Activated naive CD8-positive, alpha-beta T cell treated with anti-CD3 and anti-CD28 coated beads for 36 hours (primary cell): ENCODE measurements at places on chromosomes 6 and 20. TPM values are rescaled to one million over a fixed set of nuclear protein-coding genes. Genes with fewer than 3 reads are reported as not detected.
A peak's percentile ranks its signal among the peaks of the same experiment; 100 is the strongest.

- H3K27ac ChIP-seq, result no peak overlapping the region
- DNase-seq, result no peak
- no peak overlapping the region for H3K4me3 ChIP-seq
- H3K27me3 ChIP-seq, result no peaks in the 10 kb centered on the region
- no peaks in the 10 kb centered on the region for H3K4me1 ChIP-seq
These were observed 262.6 kb upstream of the CDYL start for GRCh38 chr6:4513561-4513960.

GRCh38 chr6:137964876-137965275, 97.8 kb downstream of the TNFAIP3 start:
- DNase-seq, result no peak
- peaks cover 28% of the 10 kb centered on the region for H3K4me1 ChIP-seq
- no peaks in the 10 kb centered on the region for H3K27me3 ChIP-seq
- no peak overlapping the region for H3K27ac ChIP-seq
- peaks cover 16% of the 10 kb centered on the region for H3K36me3 ChIP-seq
- H3K4me3 ChIP-seq, result no peak overlapping the region

- H3K36me3 ChIP-seq, result peaks cover 57% of the 10 kb centered on the region
- no peak overlapping the region for H3K27ac ChIP-seq
- no peaks in the 10 kb centered on the region for H3K27me3 ChIP-seq
- no peak for DNase-seq
- peaks cover 12% of the 10 kb centered on the region for H3K4me1 ChIP-seq
These were observed 5.8 kb upstream of the MCM9 start for GRCh38 chr6:118940770-118941169.

Gene NNAT
- 0.23 TPM for total RNA-seq

DNA sequence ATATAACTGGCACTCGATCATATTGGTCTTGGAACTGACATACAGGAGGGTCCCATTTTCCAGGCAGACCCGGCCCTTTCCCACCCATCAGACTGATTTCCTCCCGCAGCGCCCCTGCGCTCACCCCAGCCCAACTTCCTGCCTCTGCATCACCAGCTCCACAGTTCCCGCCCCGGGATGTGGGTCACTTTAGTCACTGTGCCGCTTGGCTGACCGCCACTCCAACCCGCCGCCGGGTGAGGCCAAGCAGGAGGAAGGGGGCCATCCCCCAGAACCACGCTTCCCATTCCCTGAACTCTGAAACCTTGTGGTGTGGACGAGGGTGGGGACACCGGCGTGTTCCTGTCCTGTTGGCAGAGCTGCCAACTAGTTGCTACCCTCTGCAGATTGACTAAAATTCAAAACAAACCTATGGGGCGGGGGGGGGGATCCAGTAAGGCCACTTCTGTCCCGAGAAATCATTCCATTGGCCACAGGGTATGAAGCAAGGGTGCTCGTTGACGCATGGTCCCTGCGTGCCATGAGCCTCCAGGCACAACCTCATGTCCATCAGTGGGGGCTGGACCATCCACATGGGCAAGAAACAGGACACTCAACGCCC, 12.3 kb downstream of the TGM2 start:
- H3K27ac ChIP-seq, result peak overlapping the region; percentile 11
- peaks cover 13% of the 10 kb centered on the region for H3K4me1 ChIP-seq
- DNase-seq, result peak; percentile 27
- peaks cover 19% of the 10 kb centered on the region for H3K27me3 ChIP-seq
- peak overlapping the region; percentile 38 for H3K4me3 ChIP-seq

Gene WFDC12
- not detected for total RNA-seq

DNA sequence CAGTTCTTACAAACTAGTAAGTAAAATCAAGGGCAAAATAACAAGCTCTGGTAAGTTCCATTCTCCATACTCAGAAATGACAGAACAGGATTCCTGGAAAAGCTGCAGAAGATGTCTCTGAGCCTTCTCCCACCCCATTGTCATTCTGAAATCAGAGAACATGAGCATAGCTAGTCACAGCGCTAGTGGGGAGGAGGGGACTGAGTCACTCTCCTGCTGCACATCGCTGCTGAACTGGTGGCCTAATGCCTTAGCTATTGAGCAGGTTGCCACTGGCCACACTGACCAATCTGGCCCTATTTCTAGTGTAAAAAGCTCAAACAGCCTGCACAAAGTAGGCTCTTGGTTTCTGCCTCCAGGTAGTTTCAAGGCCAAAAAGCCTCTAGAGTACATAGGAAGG, 26.1 kb upstream of the RIPPLY2 start:
- H3K27me3 ChIP-seq, result peaks cover 6% of the 10 kb centered on the region
- no peak overlapping the region for H3K4me3 ChIP-seq
- no peaks in the 10 kb centered on the region for H3K36me3 ChIP-seq
- DNase-seq, result no peak

Gene GLP1R
- total RNA-seq, result 0.56 TPM

DNA sequence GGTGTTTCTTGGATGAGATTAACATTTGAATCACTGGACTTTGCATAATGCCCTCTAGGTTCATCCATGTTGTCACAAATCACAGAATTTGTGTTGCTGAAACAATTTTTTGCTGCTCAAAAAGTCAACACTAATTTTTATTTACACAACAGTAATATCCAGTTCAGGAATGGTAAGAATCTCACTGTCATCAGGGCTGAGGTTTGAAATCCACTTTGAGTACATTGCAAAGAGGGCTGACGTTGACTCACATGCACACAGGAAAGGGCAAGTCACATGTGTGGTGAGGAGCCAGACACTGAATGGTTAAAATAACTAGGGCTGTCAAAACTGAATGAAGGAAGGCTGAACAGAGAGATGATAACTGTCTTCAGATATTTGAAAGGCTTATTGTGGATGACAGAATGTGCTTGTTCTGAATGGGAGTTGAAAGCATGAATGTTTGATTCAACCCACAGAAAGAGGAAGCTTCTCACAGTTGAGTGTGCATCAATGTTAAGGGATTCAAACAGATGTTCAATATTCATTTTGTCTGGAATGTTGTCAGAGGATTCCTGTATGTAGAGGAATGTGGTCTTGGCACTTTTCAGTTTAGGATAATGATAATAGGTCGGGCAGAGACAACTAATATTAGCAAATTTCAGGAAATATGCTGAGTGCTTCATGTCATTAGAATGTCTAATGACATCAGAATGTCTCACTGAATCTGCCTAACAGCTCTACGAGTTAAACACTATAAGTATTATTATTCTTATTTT, 3.6 kb upstream of the ADGRG6 start:
- no peak overlapping the region for H3K4me3 ChIP-seq
- peaks cover 8% of the 10 kb centered on the region for H3K4me1 ChIP-seq
- no peak for DNase-seq
- no peak overlapping the region for H3K27ac ChIP-seq
- no peaks in the 10 kb centered on the region for H3K36me3 ChIP-seq

Gene TRIM15
- total RNA-seq, result not detected

Gene DDO
- not detected for total RNA-seq

- no peak overlapping the region for H3K4me3 ChIP-seq
- no peaks in the 10 kb centered on the region for H3K4me1 ChIP-seq
- no peaks in the 10 kb centered on the region for H3K36me3 ChIP-seq
- DNase-seq, result no peak
- no peak overlapping the region for H3K27ac ChIP-seq
- H3K27me3 ChIP-seq, result peaks cover 7% of the 10 kb centered on the region
These were observed 74.5 kb downstream of the EDN1 start for GRCh38 chr6:12364621-12365020.

DNA sequence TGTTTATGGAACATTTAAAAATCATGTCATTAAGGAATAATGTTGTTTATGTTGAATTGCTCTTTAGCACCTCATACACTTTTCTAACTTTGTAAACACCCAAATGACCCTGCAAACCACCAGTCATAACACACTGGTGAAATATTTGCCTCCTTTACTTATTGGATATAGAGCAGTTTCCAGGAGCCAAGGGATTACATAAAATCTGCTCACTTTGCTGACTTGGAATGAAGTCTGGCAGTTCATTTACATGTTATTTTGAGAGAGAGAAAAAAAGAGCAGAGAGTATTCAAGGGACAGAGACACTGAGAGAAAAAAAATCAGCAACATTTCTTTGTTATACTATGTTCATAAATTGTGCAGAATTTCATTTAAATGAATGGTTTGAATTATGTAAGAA, 46.6 kb upstream of the DEFB112 start:
- H3K4me1 ChIP-seq, result no peaks in the 10 kb centered on the region
- no peaks in the 10 kb centered on the region for H3K36me3 ChIP-seq
- H3K27me3 ChIP-seq, result no peaks in the 10 kb centered on the region
- DNase-seq, result no peak
- H3K27ac ChIP-seq, result no peak overlapping the region

Gene BTN1A1
- 0.14 TPM for total RNA-seq

DNA sequence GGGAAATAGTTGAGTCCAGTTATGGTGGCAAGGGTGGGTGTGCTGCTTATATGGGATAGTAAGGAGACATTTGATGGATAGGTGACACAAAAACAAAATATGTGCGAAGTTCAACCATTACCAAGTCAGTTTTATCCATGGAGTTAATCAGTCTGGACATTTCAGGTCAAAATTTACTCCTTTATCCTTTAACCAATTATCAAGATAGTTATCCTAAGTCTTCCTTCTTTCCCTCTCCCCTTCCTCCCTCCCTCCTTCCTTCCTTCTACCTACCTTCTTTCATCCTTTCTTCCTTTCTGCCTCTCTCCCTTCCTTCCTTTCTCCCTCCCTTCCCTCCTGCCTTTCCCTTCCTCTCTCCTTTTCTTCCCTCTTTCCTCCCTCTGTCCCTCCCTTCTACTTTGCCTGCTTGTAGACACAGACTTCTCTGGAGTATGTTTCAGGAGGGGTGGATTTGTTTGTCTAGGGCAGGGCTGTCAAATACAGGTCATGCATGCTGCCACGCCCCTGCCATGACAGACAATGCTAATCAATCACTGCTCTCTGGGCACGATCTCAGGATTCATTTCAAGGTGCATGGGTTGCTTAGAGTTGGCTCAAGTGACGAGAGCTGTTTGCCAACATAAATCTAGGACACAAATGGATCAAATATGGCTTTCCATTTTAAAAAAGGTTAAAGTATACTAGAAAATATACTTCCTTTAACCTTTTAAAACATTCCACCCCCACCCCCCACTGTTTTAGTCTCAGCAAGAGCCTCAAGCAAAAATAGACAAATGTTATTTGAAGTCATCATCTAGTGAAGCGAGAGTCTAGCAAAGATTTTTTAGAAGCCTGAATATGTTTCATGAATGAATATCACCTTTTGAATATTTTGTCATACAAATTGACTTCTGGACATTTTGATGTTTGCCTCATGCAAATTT, 281.6 kb upstream of the CITED2 start:
- no peaks in the 10 kb centered on the region for H3K36me3 ChIP-seq
- no peak overlapping the region for H3K4me3 ChIP-seq
- H3K27ac ChIP-seq, result no peak overlapping the region
- peaks cover 2% of the 10 kb centered on the region for H3K4me1 ChIP-seq
- DNase-seq, result no peak
- no peaks in the 10 kb centered on the region for H3K27me3 ChIP-seq

GRCh38 chr6:50602292-50602691, 111.0 kb upstream of the TFAP2D start:
- H3K4me3 ChIP-seq, result no peak overlapping the region
- no peak overlapping the region for H3K27ac ChIP-seq
- no peaks in the 10 kb centered on the region for H3K27me3 ChIP-seq
- DNase-seq, result no peak
- no peaks in the 10 kb centered on the region for H3K36me3 ChIP-seq

DNA sequence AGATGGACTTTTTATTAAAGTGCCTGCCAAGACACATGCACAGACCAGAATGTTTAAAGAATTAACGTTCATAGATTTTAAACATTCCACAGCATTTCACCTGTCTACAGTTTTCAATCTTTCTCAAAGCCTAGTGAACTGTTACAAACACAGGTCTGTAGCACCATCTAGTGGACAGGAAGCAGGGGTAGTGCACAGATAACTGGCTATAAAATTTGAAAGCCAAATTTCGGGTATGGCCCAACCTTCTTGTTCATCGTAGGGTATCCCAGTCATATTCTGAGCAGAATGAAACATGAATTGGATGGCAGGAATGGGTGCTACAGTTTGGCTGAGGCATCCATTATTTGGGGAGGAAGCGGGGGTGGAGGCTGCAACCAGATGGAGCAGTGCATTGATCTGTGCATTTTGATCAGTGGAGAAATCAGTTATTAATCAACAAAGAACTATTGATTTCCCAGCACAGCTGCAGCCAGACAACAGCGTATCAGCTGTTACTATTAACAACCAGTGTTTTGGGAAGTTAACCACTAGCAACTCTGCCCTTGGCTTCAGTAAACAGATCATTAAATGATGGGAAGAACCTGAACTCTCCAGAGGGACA, 56.1 kb upstream of the B3GAT2 start:
- no peak overlapping the region for H3K27ac ChIP-seq
- no peak for DNase-seq
- H3K36me3 ChIP-seq, result no peaks in the 10 kb centered on the region
- no peaks in the 10 kb centered on the region for H3K4me1 ChIP-seq

GRCh38 chr20:46317685-46318177, 9.4 kb upstream of the CDH22 start:
- no peak overlapping the region for H3K27ac ChIP-seq
- peaks cover 66% of the 10 kb centered on the region for H3K27me3 ChIP-seq
- no peaks in the 10 kb centered on the region for H3K36me3 ChIP-seq

Gene PDYN
- not detected for total RNA-seq

Gene COX4I2
- total RNA-seq, result not detected
